Activated CD4-positive, alpha-beta T cell treated with anti-CD3 and anti-CD28 coated beads, Interleukin-2, Interleukin-6, amounts not matched to agents 100 ng/mL and 50 ng/mL, durations not matched to agents 16 hours and 8 hours (primary cell): ENCODE measurements at places on chromosomes 6 and 20.

DNA sequence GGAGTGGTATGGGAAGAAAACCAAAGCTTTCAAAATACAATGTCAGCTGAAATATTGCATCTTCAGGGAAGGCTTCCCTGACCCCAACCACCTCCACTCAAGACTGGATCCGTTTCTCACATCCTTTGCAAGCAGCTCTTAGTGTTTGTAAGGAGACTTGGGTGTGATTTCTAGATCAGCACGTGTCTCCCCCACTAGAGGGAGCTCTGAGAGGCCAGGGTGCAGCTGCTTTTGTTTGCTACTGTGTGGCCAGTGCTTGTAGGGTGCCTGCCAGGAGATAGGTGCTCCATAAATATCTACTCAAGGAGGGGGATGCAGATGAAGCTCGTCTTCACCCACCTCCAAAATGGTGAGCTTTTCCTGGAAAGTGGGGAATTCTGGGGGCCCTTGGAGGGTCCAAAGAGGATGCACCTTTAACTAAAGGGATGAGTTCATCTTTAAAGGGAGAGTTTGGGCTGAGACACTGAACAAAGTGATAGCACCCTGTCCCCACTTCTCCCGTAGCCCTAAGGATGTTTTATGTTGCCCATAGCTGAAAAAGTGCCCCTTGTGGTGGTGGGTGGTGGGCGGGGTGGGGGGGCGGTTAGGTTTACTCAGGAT lies 52.6 kb upstream of the MAFB start:
- peak; percentile 71 for DNase-seq

DNA sequence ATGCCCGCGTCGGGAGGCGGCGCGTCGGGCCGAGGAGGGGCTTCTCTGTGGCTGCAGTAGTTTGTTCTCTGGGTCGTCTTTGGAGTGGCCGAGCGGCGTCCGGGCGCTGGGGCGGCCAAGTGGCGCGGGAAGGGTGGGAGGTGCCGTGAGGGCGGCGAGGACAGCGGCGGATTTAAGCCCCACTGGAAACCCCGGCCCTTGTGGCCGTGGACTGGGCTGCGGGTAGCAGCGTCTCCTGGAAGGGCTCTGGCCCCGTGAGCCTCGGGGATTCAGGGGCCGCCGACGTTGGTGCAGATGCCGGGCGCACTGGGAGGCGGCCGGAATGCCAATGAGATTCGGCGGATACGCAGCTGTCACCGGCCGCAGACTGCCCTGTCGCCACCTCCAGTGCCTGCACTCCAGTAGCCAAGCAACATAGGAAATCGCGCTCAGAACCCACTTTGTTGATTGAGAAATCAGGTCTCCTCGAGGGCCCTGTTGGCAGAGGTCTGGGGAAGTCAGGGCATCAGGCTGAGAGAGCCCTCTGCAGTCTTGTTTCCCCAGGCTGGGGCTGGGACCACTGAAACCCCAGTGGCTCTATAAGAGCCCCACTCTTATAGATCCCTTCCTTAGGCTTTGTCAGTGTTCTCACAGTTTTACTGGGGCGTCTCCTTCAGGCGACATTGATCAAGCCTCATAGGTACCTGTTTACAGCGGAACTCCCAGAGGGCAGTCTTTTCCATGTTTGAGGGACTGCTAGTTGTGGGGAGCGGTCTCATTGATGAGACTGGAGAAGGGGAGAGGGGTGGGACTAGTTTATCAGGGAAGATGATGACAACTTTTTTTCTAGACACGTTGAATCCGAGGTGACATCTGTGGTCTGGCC lies 642 bp downstream of the GZF1 start:
- peak; percentile 29 for DNase-seq

DNA sequence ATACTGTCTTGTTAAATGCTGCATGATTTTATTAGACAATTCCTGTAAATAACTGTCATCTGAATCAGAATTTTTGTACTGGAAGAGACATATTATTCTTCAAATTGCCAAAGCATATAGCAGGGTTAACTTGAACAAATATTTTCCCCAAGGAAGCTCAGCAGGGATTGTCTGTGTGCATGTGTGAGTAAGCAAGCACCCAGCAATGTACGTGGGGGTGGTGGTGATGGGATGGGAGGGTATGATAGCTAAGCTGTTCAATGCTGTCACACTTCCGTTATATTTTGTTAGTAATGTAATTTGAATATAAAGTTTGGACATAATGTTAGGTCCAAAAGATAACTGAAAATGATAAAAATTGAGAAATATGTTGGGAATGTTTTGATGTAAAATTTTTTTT lies 118.1 kb downstream of the MYB start:
- DNase-seq = peak; percentile 31

DNA sequence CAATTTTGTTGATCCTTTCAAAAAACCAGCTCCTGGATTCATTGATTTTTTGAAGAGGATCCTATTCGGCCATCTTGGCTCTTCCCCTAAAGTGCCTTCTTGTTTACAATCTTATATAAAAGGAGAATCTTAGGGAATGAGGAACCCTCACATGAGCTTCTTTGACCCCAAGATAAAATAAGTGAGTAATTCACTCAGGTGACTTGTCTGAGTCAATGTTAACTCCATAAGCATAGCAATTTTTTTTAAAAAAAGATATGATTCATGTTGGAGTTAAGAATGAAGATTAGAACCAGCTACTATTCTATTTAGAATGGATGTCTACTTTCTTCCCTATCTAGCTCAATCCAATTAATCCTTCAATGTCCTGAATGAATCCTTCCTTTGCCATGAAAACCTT lies 21.0 kb downstream of the WASF1 start:
- DNase-seq = no peak

GRCh38 chr6:14692208-14692607 lies 553.7 kb upstream of the JARID2 start:
- no peak for DNase-seq

DNA sequence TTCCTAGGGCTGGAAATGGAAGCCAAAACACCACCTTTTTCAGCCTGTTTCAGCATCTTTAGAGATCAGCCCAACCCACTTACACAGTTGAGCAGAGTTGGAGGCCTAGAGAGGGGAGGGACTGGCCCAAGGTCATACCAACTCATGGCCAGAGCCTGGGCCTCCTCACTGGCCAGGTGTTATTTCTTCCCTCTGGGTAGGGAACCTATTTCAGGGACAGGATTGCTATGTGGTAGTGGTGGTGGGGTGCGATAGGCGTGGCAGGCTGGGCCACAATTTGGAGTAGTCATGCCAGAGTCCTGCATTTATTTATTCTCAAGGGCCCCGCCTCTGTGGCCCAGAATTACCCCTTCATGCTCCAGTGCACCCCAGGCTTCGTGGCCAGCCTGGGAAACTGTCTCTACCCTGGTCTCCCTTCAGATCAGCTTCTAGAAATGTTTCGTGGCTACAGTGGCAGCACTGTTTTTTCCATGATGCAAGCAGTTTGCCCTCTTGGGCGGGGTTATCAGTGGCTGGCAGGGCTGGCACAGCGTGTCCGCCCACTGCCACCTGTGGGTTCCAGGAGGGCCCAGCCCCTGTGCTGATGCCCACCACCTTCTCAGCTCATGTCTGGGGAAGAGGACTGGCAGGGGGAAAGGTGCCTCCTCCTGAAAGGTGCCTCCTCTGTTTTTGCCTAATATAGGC lies 6.2 kb downstream of the VEGFA start:
- DNase-seq = no peak

DNA sequence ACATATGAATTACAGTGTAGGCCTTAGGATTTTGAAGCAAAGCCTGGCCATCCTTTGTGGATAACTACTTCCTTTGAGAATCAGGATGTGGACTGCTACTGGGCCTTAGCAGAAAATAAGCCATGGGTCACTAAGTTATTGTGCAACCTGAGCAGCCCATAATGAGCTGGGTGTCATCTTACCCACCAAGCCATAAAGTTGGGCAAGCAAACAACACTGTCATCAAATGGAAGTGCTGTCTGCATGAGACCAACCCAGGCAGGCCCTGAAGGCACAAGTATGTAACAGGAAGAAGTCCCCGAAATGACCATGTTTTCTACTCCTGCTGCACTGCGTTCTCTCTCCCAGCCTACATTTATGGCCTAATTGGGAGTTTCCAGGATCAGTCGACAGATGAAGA lies 205.6 kb upstream of the GGTLC1 start:
- DNase-seq = no peak

DNA sequence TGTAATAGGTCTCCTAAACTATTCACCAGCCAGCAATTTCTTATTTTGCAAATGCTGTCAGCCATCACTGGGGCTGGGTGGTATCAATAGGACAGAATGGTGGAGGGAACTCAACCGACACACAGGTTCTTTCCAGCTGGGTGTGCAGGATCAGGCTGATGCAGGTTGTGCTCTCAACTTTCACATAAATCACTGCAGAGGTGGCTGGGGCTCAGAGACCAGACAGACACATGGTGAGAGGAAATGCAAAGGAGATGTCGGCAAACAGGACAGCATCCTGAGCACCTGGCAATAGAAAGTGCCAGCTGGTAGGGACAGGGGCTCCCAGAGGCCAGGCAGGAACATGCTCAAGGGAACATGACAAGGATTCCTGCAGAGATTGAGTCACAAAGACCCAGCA lies 254.9 kb downstream of the SOD2 start:
- no peak for DNase-seq

DNA sequence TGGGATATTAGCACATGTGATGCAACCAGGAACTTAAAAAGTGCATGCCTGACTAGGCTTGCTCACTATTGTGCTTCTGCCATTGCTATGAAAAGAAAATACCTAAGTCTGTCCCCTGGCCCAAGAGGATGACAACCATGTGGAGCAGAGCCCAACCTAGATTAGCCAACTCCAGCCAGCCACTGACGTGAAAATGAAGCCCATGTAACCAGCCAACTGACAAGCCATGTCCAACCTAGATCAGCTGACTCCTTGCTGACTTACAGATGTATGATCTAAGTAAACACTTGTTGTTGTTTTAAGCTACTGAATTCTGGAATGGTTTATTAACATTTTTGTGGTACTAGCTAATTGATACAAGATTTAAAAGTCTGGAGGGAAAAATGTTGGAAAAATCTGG lies 47.5 kb downstream of the PIGU start:
- DNase-seq = no peak

DNA sequence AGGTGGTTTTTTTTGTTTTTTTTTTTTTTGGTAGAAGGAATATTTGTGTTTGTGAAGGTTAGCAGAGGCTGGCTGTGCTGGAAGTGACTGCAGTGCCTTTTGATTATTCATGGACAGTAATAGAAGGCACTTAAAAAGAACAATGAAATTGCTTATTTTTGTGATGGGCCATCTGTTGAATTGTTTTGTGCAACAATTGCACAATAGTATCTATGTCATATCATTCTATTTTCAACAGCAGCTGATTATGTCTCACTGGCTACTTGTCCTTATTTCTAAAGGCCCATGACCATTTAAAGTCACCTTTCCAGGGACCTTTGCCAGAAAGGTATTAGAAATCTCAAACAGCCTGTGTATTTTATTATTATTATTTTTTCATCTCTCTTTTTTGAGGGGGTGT lies 70.6 kb downstream of the AFG1L start:
- DNase-seq = no peak

GRCh38 chr6:137219664-137220252 lies 573 bp upstream of the IFNGR1 start:
- no peak for DNase-seq

DNA sequence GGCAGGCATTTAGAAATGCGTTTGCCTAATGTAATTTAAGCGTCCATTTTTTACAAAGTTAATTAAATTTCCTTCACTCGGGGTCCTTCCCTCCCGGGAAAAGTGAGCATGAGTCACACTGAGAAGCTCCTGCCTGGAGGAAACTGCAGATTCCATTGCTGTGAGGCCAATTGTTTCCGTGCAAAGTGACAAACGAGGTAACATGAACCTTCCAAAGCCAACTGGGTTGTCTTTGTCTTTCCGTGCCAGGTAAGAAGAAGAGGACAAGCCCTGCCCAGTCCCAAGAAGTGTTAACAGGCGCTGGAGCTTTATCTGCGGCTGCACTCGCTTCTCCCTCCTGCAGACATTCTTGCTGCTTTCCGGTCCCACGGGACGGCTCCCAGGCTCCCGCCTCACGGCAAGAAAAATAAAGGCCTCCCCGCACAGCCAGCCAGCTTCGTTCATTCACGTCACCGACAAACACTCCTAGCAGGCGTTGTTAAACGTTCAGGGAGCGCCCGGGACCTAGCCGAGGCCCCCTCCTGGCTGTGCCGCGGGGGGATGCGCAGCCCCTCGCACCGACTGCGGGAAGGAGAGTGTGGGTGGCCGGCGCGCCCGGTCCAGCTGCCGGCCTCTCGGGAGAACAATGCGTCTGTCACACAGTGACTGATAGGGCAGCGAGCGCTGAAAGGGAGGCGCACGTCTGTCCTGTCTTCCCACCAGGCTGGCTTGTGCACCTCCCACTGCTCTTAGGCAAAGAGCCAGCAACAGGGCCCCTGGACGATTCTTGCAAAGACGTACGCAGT lies 61.5 kb upstream of the HDDC2 start:
- DNase-seq = no peak

GRCh38 chr6:45830441-45831139 lies 185.1 kb downstream of the CLIC5 start:
- DNase-seq = peak; percentile 91

GRCh38 chr6:170281331-170282292 lies 9.3 kb downstream of the DLL1 start:
- DNase-seq = no peak

- no peak for DNase-seq
Measured at GRCh38 chr20:822651-823573, 10.6 kb upstream of the FAM110A start.

GRCh38 chr20:17794400-17794799 lies 94.6 kb downstream of the BANF2 start:
- DNase-seq = no peak

- no peak for DNase-seq
Measured at GRCh38 chr6:88730611-88731011, 232.8 kb downstream of the RNGTT start.

DNA sequence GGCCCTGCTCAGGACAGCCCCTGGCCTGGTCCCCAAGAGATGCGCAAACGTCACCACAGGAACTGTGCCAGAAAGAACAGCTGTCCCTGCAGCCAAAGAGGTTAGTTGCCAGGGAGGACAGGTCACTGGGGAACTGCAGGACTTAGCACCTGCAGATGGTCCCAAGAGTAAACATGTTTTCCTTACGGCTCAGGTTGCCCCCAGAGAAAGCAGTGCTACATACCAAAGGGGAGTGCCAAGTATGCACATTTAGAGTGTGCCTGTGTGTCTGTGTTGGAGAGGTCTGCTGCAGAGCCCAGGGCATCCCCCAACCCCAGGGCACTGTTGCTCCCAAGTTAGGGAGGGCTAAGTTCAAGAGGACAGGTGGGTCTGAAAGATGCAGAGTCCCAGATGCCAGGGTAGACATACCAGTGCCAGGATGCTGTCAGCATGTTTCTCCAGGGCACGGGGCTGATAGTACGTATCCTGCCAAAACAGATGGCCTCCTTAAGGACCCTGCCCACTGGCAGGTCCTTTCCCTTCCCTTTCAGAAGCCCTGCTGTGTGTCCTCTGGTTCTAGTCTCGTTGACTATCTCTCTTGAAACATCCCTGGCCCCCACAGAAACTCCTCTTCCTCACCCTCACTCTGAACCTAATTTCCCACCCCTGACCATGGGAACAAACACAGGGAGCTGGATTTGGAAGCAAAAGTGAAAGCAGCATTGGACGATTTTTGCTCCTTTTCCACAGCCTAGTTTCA lies 1.3 kb downstream of the ABHD16A start:
- no peak for DNase-seq

- no peak for DNase-seq
Measured at GRCh38 chr6:20680697-20681165, 146.5 kb downstream of the CDKAL1 start.

GRCh38 chr6:79435746-79436145 lies 101.5 kb downstream of the LCA5 start:
- no peak for DNase-seq
